RPMI7951 (cell line): ENCODE measurements at places on chromosomes 13 and 19.

DNA sequence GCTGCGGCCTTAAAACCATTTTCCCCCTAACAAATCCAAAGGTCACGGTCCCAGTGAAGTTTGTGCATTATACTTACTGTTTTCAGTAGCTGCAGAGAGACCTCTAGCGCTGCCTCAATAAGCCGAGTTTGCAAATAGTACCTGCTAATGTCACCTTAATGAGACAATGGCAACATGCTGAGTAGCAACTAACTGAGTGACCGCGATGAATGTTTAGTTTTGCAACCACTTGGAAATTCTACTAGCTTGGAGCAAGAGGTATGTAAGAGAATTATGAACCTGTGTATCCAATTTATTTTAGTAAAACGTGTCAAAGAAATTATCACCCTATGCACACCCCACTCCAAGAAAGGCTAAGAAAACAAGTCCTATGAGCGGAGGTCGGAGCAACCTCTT lies 1.2 kb downstream of the KPNA3 start:
- peak; percentile 14 for DNase-seq

DNA sequence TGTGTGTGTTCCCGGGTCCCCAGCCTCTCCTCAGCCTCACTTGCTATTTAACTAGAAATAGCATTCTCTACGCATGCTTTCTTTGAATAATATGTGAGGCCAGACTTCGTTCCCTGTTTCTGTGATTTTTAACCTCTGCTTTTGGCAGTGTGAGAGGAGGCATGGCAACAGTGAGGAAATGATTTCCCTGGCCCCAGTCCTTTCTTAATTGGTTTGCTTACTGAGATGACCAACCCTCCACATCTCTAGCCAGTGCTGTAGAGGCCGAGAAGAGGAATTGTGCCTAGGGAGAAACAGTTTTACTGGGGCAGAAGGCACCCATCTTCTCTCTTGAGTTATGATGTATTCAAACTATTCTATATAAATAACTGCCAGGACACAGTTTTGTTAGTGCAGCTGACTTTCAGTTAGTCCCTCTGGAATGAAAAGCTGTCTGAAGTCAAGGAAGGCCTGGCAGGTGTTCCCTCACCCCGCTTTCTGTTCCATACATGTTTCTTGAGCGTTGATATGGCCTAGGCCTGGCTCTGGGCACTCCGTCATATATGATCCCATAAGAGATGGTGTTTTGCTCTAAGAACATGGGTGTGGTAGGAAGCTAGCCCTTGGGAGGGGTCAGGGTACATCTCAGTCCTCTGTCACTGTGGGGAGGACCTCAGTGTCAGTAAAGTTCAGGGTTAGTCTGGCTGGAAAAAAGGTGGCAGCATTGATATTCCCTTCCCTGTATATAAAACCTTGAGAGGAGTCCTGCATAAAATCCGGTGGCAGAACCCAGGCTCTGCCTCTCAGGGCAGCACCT lies 73.7 kb upstream of the NPAS1 start:
- no peak for DNase-seq

- no peak for DNase-seq
Measured at GRCh38 chr13:27535546-27535945, 84.8 kb downstream of the LNX2 start.

- DNase-seq = peak; percentile 77
Measured at GRCh38 chr19:31154021-31154420, 195.2 kb downstream of the TSHZ3 start.

DNA sequence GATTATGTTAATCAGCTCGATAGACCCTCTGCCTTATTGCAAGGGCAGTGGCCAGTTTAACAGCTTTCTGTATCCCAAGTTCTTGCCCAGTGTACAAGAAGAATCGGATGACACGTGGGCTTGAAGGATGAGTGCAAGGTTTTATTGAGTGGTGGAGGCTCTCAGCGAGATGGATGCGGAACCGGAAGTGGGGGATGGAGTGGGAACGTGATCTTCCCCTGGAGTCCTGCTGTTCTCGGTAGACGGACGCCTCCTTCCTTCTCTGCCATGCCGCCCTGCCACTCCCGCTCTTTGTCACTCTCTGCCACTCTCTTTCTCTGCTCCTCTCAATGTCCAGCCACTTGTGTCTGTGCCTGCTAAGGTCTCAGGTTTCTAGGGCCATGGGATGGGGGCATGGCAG lies 21.0 kb downstream of the RFXAP start:
- DNase-seq = peak; percentile 30

- DNase-seq = no peak
Measured at GRCh38 chr13:24500977-24501376, 11.6 kb downstream of the PARP4 start.

DNA sequence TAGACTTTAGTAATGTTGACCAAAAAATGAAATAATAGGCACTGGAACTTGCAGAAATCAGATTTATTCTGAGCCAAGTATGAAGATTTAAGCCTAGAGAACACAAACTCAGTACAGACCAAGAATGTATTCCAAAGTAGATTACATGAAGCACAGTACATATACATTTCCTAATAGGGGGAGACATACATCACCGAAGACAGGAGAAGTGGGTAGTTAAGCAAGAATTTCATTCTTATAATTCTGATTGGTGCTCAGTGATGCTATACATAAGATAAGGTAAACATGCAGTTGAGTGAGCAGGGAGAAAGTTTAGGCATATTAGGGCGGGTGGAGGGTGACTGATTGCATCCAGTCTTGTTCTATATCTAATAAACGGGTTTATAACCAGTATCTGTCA lies 2218.8 kb downstream of the PCDH9 start:
- no peak for DNase-seq

- no peak for DNase-seq
Measured at GRCh38 chr13:20711301-20712044, 8.0 kb downstream of the IL17D start.

- no peak for DNase-seq
Measured at GRCh38 chr13:24648983-24649687, 31.1 kb upstream of the ATP12A start.

DNA sequence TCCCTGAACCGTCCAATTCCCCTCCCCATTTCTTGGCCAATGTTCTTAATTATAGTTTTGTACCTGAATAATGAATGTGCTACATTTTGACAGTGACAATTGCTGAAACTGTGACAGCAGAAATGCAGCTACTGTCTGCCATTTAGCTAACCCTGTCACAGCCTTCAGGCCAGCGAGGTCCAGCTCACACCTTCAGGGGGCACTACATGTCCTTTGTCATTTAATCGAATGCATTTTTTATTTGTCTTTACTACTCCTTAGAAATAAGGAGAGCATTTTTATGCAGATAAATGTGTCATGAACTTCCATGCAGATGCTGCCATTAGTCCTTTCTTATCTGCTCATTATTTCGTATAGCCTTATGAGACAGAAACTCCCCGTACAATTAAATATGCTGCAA lies 159.9 kb downstream of the MZT1 start:
- no peak for DNase-seq

DNA sequence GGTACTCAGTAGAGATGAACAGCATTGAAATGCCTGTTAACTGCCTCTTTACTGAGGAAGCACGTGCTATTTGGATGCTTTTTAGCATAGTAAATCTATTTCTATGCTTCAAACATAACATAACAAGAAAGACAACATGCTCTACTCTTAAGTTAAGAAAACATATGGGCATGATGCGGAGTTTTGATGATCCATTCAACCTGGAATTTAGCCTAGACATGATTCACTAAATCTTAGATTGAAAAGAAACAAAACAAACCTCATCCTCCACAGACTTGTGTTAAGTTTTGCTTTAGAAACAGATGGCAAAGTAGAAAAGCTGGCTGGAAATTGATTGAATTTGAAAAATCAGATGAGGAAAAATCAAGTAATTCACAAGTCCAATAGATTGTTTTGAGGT lies 593.8 kb downstream of the OLFM4 start:
- no peak for DNase-seq

DNA sequence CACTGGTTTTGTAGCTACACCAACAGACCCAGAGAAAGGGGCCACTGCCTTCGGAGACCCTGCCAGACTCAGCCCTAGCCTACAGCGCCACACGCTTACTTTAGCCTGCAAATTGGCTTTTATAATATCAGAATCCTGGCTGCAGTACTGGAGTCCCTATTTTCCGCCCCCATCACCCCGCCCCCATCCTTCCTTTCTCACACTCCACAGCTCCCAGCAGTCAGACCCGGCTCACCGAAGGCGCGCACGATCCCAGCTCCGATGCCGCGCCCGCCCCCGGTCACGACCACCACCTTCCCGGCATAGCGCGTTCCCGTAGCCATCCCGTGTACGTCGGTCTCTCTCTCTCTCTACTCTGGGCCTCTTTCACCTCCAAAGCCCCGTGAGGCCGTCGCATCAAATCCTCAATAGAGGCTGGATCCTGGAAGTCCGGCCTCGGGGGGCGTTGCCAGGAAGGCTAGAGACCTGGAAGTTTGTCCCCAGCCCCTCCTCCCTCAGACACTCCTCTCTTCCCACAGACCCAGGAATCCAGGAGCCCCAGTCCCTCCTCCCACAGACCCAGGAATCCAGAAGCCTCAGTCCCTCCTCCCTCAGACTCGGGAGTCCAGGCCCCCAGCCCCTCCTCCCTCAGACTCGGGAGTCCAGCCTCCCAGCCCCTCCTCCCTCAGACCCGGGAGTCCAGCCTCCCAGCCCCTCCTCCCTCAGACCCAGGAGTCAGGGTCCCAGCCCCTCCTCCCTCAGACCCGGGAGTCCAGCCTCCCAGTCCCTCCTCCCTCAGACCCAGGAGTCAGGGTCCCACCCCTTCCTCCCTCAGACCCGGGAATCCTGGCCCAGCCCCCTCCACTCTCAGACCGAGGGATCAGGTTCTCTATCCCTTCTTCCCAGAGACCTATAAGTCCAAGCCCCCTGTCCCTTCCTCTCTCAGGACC lies at the start of gene HSD17B14:
TSS of gene HSD17B14 (minus strand) at position 403 of the 929 bp plus-strand sequence. CDS start at position 323, 80 bp downstream.
- no peak for DNase-seq

DNA sequence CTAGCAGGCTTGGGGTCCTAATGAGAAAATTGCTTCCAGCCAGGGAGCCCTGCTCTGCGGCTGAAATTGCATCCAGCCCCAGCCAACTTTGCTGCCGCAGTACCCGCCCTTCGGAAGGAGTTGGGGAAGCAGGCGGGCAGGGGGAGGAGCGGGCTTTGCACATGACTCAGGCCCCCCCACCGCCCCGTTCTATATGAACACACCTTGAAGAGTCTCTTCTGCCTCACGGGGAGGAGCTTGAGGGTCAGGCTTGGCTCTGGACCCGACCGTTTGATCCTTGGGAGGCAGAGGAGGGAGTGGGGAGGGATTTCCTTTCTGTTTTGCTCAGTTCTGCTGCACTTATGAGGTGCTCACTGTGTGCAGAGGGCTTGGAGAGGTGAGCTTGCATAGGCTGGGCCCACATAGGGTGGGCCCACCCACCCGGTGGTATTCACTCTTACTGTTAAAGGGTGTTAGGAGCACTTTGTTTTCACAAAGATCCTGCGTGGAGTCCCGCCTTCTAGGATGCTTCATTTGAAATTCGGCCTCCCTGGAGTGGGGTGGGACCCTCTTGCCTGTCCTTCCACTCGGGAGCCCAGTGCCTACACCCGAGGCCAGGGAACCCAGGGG lies 46.5 kb downstream of the LYL1 start:
- DNase-seq = peak; percentile 94

DNA sequence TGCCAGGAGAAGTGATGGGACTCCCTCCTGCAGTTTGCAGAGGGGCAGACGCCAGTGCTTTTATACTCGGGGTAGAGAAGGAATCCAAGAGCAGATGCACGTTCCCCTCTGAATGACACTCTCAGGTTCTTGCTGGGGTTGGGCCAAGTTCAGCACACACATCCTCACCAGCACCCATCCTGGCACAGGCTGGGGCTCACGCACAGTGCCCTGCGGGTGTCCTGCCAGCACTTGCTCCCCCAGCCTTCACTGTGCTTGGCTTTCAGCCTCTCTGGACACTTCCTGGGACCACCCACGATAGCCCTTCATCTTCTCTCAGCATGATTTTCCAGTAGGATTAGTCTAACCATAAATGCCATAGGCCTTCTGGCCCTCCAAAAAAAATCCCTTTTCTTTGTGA lies 158.6 kb downstream of the ZNF536 start:
- no peak for DNase-seq

DNA sequence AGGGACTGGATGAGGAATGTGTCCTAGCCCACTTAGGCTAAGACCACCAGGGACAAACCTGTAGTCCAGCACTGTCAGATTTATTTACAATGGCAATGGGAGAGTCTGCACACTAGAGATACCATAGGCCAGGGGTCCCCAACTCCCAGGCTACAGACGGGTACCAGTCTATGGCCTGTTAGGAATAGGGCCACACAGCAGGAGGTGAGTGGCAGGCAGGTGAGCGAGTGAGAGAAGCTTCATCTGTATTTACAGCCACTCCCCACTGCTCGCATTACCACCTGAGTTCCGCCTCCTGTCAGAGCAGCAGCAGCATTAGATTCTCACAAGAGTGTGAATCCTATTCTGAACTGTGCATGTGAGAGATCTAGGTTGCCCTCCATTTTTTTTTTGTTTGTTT lies 2.4 kb downstream of the THAP8 start:
- DNase-seq = no peak

DNA sequence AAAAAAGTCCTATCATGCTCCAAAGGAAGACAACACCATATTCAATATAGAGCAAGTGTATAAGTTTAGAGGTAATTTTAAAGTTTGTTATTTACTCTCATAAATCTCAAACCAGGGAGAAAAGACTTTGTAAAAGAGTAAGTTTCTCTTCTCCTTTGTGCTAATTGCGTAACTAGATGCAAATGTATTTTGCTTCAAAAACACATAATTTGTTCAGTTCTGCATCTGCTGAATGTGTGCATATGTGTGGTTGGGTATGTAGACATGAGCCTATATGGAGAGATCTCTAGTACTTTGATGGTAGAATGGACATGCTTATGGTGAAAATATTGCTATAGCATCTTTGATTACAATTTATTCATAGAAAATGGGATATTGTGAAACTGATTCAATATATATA lies 17.8 kb upstream of the MIR17HG start:
- no peak for DNase-seq

GRCh38 chr19:55341171-55341588 lies 1.5 kb downstream of the KMT5C start:
- peak; percentile 48 for DNase-seq

DNA sequence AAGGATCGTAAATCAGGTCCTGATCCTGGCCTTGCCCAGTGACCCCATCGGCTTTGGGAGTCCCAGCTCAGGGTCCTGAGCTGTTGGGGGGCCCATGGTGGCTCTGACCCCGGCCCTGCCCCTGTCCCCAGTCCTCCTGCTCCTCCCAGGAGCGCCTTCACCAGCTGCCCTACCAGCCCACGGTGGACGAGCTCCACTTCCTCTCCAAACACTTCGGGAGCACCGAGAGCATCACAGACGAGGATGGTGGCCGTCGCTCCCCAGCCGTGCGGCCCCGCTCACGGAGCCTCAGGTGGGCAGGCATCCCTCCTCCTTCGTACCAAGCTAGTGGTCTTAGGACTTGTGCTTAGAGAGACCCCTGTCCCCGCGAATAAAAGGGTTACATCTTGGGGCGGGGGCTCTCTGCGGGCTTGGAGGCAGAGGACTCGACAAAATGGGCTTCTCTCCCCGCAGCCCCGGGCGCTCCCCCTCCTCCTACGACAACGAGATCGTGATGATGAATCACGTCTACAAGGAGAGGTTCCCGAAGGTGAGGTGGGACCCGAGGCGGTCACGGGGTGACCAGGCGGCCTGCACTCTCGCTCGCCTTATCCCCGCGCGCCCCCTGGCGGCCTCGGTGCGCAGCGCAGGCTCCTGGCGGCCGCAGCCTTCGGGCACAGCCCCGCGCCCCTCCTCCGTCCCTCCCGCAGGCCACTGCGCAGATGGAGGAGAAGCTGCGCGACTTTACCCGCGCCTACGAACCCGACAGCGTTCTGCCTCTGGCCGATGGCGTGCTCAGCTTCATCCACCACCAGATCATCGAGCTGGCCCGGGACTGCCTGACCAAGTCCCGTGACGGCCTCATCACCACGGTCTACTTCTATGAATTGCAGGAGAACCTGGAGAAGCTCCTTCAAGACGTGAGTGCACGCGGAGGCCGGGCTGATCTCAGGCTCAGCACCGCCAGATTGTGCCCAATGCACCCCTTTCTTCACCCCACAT lies 9.1 kb downstream of the MAST1 start:
- DNase-seq = peak; percentile 78
